ENCODE measurements at places on chromosomes 5 and 9.

GRCh38 chr9:127778280-127779135 is at the start of gene SH2D3C:
Gene SH2D3C (minus strand): TSS chr9:127778666. CDS start chr9:127778627, 39 bp downstream.
- no peak for DNase-seq

DNA sequence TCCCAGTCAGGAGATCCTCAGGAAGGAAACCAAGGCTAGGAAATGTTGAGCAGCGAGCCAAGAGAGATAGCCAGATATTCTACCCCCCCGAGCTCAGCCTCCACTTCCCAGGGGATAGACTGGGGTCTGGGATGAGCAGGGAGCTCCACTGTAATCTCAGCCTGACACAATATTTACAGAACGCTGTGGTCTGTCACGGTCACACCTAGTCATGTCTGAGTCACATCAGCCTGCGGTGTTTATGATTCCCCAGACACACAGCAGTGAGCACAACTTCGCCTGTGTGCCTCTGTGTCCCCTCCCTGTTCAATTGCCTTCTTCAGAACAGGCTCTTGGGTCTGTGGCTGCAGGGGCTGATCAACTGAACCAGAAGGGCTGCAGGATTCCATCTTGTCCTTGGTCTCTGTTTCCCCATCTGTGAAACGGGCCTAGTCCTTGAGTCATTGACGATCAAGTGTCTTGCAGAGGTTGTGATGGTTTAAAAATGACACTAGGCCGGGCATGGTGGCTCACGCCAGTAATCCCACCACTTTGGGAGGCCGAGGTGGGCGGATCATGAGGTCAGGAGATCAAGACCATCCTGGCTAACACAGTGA is 8.6 kb upstream of the PRRX2 start:
- no peak for DNase-seq

DNA sequence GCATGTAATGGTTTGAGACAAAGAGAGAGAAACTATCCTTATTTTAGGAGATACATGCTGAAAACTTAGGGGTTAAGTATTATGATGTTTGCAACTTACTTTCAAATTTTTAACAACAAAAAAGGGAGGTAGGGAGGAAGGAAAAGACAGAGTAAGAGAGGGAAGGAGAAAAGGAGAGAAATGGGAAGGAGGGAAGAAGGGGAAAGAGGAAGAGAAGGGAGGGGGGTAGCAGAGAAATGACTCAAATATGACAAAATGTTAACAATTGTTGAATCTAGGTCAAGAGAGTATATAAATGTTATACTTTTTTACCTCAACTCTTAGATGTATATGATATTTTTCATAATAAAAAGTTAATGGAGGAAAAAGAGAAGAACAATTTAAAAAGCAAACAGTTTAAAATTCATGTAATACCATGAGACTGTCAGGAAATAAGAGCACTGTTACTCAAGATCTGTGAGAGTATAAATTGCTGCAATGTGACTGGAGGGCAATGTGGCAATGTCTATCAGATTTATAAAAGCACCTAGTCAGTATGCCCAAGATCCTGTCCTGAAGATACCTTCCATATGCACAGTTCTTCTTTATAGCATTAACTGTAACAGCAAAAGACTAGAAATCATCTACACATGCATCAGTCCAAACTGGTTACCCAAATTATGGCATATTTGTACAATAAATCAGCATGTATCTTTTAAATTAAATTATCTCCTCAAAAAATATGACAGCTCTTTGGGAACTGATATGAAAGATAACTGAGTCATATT is 16.3 kb downstream of the FBXW11 start:
- DNase-seq, result no peak

DNA sequence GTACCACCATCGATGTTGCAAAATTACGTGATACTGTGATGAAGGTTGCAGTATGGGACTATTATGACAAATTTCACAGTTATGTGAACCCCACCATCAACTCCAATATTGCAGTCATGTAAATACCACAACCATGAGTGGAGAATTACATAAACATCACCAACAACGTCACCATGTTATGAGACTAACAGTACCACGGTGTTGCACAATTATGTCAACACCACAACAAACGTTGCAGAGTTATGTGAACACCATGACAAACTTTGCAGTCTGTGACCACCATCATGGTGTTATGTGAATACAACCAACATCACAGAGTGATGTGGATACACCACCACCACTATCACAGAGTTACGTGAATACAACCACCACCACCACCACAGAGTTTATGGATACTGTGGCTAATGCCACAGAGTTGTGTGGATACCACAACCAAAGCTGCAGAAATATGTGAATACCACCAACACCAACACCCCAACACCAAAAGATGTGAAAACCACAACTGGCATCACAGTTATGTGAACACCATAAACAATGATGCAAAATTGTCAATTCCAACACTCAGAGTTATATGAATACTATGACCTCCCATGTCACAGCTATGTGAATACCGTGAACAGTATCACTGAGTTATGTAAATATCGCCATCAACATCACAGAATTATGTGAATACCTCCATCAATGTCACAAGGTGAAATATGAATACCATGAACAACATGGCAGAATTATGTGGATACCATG is 62.4 kb downstream of the SHC3 start:
- DNase-seq, result no peak

GRCh38 chr5:1516615-1517601 is 6.9 kb downstream of the LPCAT1 start:
- DNase-seq, result no peak

GRCh38 chr5:25006734-25007133 is 362.0 kb upstream of the CDH10 start:
- no peak for DNase-seq

DNA sequence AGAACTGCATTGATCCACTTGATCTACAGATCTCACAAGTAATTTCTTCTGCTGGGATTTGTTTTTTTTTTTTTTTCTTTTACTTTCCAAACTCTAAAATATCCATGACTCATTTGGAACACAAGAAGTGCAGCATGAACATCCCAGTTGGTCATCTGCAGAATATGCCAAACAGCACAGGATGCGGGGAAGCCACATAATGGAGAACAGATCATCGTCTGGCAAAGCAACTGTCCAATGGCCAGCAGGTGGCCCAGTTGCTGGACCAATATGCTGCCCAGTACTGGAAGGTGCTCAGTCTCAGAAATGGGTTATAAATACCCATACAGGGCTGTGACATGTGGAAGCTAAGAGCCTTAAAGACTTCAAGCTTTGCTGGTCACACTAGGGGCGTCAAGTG is 221.3 kb upstream of the TAS2R1 start:
- no peak for DNase-seq

- DNase-seq, result no peak
Observed at GRCh38 chr5:159242656-159243055, 20.4 kb upstream of the UBLCP1 start.

DNA sequence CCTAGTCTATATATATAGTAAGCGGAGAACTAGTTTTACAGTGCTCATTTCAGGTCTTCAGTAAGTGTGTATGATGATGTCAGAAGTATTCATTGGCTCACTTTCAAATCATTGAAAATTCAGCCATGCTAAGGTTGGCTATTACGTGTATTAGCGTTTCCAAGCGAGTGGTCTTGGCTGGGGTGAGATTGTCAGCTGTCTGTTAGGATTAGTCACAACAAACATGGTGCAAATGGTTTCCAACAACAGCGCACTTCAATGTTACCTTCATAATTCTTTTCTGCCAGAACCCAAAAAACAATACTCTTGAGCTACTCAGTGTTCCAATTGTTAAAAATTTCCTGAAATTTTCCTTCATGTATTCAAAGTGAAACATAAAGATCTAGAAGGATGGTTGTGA is 283.0 kb downstream of the AOPEP start:
- DNase-seq, result no peak

DNA sequence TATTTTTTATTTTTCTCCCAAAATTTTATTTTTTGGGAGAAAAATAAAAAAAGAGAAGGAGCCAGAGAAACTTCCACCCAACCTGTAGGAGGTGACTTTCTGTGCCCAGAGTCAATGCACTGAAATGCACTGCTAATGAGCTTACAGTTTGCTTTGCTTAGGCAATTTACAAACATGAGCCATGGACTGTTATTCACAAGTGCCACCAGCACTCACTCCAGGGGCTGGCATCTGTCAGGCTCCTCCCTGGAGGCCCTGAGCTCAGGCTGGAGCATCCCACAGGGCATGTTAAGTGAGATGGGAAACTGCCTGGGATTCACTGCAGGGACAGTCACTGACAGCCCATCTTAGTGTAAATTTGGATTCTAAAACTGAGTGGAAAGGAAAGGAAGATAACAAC is 74.9 kb downstream of the FANCC start:
- no peak for DNase-seq

DNA sequence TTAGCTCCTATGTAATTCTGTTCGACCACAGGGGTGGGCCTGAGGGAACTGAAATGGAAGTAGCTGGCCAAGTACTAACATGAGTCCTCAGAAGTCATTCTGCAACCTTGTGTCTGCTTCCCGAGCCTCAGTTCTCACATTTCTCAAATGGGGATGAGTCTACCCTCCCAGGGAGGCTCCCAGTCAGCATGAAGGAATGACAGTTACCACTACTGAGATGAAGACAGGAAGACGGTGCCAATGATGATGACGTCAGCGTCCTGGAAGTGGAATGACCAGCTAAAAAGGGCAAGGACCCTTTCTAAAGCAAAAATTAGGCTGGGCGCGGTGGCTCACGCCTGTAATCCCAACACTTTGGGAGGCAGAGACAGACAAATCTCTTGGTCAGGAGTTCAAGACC is 6.8 kb downstream of the PIP5KL1 start:
- no peak for DNase-seq

DNA sequence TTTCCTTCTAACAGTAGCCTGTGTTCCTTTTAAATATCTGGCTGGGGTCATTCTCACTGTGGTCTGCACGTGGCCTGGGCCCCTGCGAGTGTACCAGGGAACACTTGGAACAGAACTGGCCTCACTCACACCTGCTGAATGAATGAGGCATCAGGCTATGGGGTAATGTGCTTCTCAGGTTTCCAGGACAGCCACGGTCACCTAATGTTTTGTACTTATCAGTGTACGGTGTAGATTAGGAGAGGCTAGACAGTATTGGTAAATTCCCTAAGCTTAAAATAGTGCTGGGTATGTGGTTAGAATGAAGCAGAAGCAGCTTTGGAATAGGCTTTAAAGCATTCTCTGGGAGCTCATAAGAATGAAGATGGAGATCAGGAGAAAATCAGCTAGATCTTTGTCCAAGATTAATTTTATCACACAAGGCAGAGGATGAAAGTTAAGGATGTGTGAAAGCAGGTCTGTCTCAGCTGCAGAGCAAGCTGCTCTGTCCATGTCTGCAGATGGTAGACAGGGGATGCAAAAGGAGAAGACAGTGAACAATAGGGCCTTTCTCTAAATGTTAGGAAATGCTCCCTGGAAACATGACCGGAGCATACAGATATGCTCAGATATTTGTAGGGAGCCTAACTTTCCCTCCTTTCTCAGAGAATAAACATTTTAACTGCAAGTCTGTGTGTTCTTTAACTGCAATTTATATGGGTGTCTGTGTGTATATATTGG is 267.5 kb downstream of the NR3C1 start:
- no peak for DNase-seq

GRCh38 chr5:167061695-167062094 is 1229.8 kb upstream of the WWC1 start:
- DNase-seq, result no peak

GRCh38 chr5:121870489-121870888 is 18.8 kb downstream of the FTMT start:
- DNase-seq, result no peak

GRCh38 chr5:132272311-132273210 is 15.1 kb downstream of the PDLIM4 start:
- DNase-seq, result peak; percentile 63

DNA sequence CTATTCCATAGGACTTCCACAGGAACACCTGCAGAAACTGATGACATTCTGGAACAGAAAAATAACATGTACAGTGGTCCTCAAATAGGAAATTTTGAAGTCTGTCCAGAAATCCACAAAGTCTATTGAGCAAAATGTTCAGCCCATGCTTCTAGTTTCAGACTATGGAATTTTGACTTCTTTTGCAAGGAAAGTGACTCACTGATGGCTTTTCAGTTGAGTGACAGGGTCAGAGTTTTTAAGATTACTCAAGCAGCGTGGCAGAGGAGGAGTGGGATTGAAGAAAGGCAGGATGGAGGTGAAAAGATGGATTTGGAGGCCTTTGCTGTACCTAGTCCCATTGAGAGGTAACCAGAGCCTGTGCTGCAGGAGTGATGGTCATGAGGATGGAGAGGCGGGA is 151.5 kb downstream of the GOLPH3 start:
- DNase-seq, result no peak
